ENCODE measurements at places on chromosomes 2 and 18.

- DNase-seq, result no peak
Observed at GRCh38 chr18:49169037-49169521, 218.3 kb upstream of the SMAD7 start.

- no peak for DNase-seq
Observed at GRCh38 chr2:68992933-68993332, 18.5 kb downstream of the GKN1 start.

GRCh38 chr2:178163395-178163794 lies 30.9 kb upstream of the OSBPL6 start:
- no peak for DNase-seq

DNA sequence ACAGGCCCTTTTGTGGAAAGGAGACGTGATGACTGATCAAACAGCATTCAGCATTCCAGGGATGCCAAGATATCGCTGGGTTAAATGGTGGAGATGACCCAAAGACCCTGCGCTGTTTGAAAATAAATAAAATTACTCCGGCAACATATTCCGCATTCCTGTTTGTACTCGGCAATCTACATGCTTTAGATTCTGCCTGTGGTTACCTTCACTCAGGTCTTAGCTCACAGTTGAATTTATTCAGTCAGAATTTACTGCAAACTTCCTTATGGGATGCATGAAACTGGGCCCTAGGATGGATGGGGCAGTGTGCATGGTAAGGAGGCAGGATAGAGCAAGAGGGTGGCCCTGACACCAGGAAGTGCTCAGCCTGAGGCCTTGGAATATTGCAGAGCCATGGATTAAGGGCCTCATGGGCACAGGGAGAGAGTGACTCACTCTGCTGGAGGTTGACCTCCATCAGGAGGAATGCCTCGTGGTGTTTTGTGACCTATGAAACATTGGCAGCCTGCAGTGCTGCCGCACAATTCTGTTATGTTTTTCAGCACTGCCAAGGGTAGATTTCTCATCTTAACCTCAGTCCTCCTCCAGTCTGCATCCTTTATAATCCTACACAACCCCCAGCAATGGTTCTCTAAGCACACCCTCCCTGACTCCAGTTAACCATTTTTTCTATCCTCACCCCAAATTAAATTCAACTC lies 321.4 kb downstream of the IRS1 start:
- DNase-seq, result peak; percentile 89

DNA sequence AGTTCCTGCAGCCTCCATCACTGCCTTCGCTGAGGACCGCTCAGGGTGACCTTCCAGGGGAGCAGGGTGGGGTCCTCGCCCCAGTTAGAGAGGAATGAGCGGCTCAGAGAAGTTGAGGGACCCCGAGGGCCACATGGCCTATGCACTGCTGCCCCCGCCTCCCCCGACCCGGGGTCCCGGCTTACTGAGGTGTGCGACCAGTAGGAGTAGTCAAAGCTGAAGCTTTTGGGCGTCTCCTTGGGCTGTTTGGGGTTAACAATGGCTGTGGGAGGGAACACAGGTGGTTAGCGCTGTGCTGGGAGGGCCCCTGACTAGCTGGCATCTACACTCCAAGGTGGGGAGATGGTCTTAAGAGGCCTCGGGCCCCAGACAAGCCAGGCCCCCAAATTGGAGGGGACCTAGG lies 31.0 kb downstream of the KIF1A start:
- DNase-seq, result no peak

DNA sequence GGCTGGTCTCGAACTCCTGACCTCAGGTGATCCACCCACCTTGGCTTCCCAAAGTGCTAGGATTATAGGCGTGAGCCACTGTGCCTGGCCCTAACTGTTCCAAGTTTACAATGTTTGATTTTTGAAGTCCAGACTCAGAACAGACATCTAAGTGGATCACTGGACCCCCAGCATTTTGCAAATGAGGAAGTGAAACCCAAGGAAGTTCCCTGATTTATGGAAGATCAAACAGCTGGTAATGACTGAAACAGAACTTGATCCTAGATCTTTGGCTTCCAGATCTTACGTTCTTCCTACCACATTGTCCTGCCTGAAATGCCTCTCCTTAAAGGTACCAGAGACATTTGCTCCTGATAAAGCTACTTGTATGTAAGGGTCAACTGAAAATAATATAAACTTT lies 58.3 kb upstream of the NCOA1 start:
- no peak for DNase-seq

- no peak for DNase-seq
Observed at GRCh38 chr2:127185093-127185492, 35.0 kb downstream of the CYP27C1 start.

GRCh38 chr18:24187689-24188088 lies 48.8 kb downstream of the CABYR start:
- DNase-seq, result no peak

GRCh38 chr18:63309422-63309821 lies 10.1 kb downstream of the BCL2 start:
- DNase-seq, result no peak
